Stimulated activated CD8-positive, alpha-beta memory T cell treated with anti-CD3 and anti-CD28 coated beads, Interleukin-2, amount 100 ng/mL, for 1 hour (primary cell): ENCODE measurements at places on chromosomes 4 and X.
A peak's percentile ranks its signal among the peaks of the same experiment; 100 is the strongest.

DNA sequence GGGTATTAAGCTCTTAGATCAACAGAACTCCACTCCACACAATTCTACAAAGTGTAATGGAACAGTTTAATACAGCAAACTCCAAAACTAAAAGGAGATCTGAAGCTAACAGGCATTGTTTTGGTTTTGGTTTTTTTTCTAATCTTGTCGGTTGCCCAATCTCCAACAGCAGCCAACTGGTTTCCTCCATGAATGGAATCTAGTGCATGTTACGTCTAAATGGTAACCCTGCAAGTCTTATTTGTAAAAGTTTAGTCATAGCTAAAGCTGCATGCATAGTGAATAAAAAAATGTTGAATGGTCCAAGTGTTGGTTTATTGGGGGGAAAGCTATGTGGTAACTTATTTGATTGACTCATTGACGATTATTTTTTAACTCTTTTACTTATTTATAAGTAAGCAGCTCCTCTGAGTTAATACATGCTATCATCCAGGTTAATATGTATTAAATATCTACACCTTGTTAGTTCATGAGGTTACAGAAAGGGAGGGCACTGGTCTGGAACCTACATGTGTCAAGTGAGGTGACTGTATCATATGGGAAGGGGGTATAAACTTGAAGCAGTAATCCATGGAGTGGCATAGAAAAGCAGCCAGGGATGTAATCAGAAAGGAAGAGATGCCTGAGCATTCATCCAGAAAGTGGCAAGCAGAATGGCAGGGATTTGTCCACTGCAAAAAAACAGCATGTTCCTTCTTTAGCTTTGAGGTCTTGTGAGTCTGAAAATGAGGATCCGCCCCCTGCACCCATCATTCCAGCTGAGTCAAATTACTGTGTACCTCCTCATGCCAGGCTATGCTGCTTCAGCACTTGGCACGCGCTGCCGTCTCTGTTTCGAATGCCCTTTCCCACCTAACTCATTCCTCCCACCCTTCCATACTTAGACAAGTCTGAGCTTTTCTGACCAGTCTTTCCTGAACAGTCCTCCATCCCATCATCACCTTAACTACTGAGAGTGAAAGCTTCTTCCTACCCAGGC is 81.7 kb downstream of the PDGFC start:
- DNase-seq: no peak

DNA sequence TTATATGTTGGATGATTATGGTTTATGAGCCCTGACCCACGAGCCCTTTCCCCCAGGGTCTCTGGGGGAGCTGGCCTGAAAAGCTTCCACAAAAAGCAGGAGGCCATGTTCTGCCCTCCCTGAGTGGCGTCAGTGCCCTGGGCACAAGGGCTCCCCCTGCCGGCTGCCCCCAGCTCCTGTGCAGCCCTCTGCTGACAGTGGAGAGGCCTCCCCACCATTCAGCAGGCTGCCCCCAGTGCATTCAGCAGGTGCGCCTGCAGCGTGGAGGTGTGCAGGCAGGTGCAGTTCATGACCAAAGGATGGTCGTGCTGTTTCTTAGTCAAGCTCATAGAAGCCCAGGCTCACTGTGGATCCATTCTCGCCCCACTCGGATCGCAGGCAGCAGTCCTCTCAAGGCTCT is 12.5 kb upstream of the S100P start:
- no peak for DNase-seq

- no peak for DNase-seq
Observed at GRCh38 chr4:38939165-38939564, 71.6 kb downstream of the FAM114A1 start.

DNA sequence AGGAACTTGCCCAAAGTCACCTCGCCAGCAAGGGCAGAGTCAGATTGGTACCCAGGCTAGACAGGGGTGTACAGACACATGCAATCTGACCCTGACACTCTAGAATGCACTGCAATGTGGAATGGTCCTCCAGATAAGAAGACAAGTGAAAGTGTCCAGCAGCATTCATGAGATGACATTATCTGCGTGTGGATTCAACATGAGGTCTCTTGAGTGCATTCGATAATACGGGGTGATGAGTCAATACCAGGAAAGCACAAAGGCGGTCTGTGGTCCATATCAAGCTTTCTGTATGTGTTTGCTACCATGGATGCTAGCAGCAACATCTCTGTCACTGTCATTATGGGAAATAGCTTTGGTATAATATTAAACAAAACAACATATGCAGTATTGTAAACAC is 6.8 kb upstream of the XAGE3 start:
- DNase-seq: no peak

DNA sequence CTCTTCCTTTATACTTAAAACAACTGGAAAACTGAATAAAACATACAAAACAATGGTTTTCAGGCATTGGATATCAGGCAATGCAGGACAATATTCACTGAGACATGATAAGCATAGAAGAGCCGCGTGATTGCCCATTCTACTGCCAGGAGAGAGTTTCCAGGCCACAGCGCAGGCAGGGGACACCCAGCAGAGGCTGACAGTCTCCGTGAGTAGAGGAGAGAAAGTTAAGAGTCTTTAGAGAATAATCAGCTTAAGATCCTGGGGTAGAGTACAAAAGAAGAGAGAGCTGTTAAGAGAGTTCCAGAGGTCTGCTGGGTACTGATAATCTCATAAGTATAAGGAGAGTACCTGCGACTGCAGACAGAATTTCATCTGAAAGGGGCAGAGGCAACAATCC is 18.4 kb upstream of the FRAS1 start:
- DNase-seq: no peak

GRCh38 chrX:149185087-149185486 is 320.0 kb downstream of the IDS start:
- DNase-seq: no peak

GRCh38 chrX:118189628-118190027 is 73.0 kb upstream of the KLHL13 start:
- no peak for DNase-seq

GRCh38 chr4:62871078-62871477 is 1538.2 kb downstream of the TECRL start:
- DNase-seq: no peak

GRCh38 chrX:101417981-101418841 is 10.2 kb downstream of the HNRNPH2 start:
- DNase-seq: no peak

DNA sequence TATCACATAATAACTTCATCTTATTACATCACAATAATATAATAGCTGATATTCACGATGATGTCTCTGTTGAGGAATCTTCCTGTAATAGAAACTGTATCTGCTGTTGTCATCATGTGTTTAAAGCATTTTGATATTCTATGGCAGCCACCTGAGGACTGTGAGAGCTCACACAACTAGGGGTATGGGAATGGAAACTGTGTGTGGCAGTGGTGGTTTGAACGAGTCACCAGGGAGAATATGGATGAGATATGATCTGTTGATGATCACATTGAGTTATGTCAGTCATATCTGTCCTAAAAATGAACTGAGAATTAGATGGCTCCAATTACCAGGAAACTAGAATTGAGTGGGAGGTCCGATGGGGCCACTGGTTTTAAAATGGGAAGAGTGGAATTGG is 169.6 kb downstream of the MID1IP1 start:
- no peak for DNase-seq

GRCh38 chr4:3399277-3400194 is 42.2 kb upstream of the HGFAC start:
- no peak for DNase-seq

- no peak for DNase-seq
Observed at GRCh38 chr4:107669068-107669467, 51.0 kb downstream of the PAPSS1 start.

- no peak for DNase-seq
Observed at GRCh38 chr4:41072021-41072777, 142.1 kb downstream of the APBB2 start.

GRCh38 chrX:131045726-131046125 is 12.4 kb upstream of the ARHGAP36 start:
- no peak for DNase-seq

GRCh38 chr4:124684301-124684700 is 28.2 kb downstream of the ANKRD50 start:
- DNase-seq: no peak

GRCh38 chrX:30309139-30309571 is at the start of gene NR0B1:
NR0B1 (minus strand) TSS chrX:30309390; CDS start chrX:30309363, 27 bp downstream.
- no peak for DNase-seq

GRCh38 chr4:1309261-1310010 is 19.7 kb downstream of the MAEA start:
- peak; percentile 23 for DNase-seq

- DNase-seq: no peak
Observed at GRCh38 chr4:113145519-113146291, 96.3 kb downstream of the ANK2 start.

GRCh38 chr4:8108261-8108660 is 50.4 kb downstream of the ABLIM2 start:
- DNase-seq: no peak
